ENCODE measurements at places on chromosomes 16 and 17.

DNA sequence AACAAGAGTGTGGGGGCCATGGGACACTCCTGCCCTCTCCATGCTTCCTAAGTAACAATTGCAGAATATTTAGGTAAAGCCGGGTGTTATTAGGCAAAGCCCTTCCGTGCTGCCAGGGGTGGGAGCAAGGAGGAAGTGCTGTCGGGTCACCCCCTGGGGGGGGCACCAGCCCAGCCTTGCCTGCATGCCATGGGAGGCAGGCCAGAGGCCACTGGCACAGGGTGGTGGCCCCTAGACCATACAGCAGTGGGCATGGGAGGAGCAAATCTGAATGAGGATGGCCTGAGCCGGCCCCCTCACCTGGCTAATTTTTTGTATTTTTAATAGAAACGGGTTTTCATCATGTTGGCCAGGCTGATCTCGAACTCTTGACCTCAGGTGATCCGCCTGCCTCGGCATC, 355.7 kb upstream of the CDH8 start:
- DNase-seq = no peak

DNA sequence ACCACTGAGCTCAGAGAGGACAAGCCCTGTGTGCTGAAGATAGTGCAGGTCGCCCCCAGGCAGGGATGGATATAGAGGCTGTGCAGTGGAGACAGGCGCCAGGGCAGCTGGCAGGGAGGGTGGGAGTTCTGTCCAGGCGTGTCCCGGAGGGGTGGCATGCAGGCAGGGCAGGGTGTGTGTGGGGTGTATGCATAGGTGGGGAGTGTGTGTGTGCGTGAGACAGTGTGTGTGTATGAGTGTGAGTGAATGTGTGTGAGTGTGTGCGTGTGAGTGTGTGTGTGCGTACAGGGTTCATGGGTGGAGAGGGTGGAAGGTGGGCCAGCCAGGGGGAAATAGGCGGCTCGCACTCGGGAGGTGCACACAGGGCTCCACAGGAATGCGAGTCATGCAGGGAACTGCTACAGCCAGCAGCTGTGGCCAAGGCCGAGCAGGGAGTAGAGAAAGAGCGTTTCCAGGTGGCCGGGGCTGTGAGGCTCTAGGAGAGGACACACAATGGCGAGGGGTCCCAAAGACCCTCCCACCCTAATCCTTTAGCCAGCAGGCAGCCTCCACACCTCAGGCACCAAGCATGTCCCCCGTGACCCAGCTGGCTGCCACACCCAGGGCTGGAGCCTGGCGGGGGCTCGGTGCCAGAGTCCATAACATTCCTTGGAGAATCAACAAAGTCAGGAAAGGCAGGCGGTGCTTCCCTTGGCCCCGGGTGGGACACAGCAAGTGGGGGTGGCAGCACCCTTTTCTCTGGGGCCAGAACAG, 4.6 kb downstream of the PLCD3 start:
- DNase-seq = no peak

DNA sequence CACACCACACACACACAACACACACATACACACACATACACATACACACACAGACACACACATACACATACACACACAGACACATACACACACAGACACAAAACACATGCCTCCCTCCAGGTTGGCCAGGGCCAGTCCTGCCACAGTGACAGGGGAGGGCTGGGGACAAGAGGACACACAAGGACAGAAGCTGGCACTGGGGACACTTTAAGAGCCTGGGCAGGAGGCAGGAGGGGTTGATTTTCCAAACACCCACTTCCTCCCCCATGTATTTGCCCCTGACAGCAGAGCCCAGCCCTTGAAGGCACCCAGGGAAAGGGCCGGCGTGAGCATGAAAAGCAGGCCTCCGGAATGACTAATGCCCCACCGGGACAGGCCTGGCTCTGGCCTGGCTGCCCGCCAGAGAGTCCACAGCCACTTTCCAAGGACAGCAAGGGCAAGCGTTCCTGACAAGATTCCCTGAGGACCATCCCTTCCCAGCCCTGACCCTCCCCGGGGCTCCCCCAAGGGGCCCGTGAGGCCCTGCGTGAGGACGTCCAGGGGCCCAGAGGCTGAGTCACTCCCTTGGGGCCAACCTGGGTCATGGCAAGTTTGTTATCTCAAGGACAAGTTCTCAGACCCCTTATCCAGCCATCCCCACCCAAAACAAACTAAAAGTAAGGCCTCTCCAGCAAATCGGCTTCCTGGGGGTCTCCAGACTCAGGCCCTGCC, 235.6 kb downstream of the ZNF423 start:
- DNase-seq = no peak

GRCh38 chr17:251531-251930, 70.1 kb upstream of the DOC2B start:
- DNase-seq = no peak

GRCh38 chr17:48843187-48843900, 12.5 kb downstream of the CALCOCO2 start:
- DNase-seq = no peak

Data from CD4-positive, alpha-beta T cell treated with Interleukin-2 at 100 ng/mL for 4 hours (primary cell).